Articular chondrocyte of knee joint (primary cell): ENCODE measurements at places on chromosomes 4 and X. TPM values are rescaled to one million over a fixed set of nuclear protein-coding genes. Genes with fewer than 3 reads are reported as not detected.

The PCSK1N gene
- 0.13 and 0.32 TPM in 2 replicates for total RNA-seq

The SSX4 gene
- total RNA-seq: not detected in 2 replicates

The LIMCH1 gene
- total RNA-seq: 28.2 and 39.2 TPM in 2 replicates

The ITGB1BP2 gene
- 1.1 and 1.2 TPM in 2 replicates for total RNA-seq

The CDKN2AIP gene
- total RNA-seq: 16.9 and 18.2 TPM in 2 replicates

The SLC25A5 gene
- total RNA-seq: 148 and 168 TPM in 2 replicates

The PNMA3 gene
- total RNA-seq: 0.11 TPM in 1 of 2 replicates, not detected in the other

The ATRX gene
- total RNA-seq: 79.8 and 94.7 TPM in 2 replicates
